Adrenal gland (tissue), 19 donors: ENCODE measurements at places on chromosomes 3 and 15. TPM values are rescaled to one million over a fixed set of nuclear protein-coding genes. Genes with fewer than 3 reads are reported as not detected.

Gene CCDC80
- 46.4 TPM for total RNA-seq

DNA sequence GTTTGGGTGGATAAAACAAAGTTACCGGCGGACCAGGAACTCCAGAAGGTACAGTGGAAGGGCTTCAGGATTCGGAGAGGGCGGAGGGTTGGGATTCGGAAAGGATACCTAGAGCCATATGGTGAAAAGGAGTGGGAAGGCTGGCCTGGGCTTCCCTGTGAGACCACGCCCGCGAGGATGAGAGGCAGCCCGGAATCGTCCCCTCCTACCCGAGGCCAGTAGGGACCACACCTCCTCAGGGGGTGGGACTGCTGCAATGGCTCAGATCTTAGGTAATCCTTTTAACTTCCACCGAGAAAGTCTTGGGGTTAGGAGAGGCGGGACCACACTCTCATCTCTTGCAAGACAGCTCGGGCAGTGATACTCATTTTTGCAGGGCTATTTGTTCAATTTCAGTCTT, 511.3 kb downstream of the OCA2 start:
- DNase-seq, result no peak
- no peaks in the 10 kb centered on the region for H3K36me3 ChIP-seq
- no peaks in the 10 kb centered on the region for H3K27me3 ChIP-seq
- H3K4me3 ChIP-seq, result no peak overlapping the region
- no peak overlapping the region for H3K27ac ChIP-seq

GRCh38 chr3:105232553-105232952, 134.2 kb upstream of the ALCAM start:
- DNase-seq, result no peak
- H3K27ac ChIP-seq, result no peak overlapping the region
- H3K4me1 ChIP-seq, result no peaks in the 10 kb centered on the region
- no peak overlapping the region for H3K4me3 ChIP-seq
- no peaks in the 10 kb centered on the region for H3K27me3 ChIP-seq

DNA sequence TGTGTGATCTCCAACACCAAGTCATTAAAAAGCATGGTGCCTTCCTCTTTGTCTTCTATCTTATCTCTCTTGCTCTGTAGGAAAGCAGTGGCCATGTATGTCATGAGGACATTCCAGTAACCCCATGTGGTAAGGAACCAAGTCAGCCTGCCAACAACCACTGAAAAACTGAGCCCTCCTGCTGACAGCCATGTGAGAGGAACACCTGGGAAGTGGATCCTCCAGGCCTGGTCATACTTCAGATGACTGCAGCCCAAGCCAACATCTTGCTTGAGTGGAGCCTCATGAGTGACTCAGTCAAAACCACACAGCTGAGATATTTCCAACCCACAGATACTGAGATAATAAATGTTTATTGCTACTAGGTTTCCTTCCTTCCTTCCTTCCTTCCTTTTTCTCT, 597.3 kb downstream of the ZIC1 start:
- no peaks in the 10 kb centered on the region for H3K36me3 ChIP-seq
- no peaks in the 10 kb centered on the region for H3K27me3 ChIP-seq
- no peak overlapping the region for H3K4me3 ChIP-seq
- H3K4me1 ChIP-seq, result no peaks in the 10 kb centered on the region
- DNase-seq, result no peak
- no peak overlapping the region for H3K27ac ChIP-seq

DNA sequence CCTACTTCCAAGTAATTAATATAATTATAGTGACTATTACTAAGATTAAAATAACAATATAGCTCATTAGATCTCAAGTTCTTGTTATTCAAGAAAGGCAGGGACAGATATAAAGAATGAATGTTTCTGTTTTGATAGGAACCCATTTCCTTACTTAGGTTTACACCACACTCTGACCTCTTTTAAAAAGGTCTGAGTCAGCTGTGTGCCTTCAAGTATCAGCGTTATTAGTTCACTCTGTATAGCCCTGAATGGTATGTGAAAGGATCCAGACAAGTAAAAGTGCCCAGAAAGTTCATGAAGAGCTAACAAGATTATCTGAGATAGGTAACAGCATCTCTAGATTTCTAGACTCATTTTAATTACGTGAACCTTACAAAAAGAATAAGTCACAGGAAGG, 28.9 kb downstream of the PDCD10 start:
- DNase-seq, result no peak
- no peaks in the 10 kb centered on the region for H3K27me3 ChIP-seq
- H3K36me3 ChIP-seq, result peaks cover 9% of the 10 kb centered on the region
- H3K4me1 ChIP-seq, result peaks cover 13% of the 10 kb centered on the region
- H3K27ac ChIP-seq, result no peak overlapping the region

DNA sequence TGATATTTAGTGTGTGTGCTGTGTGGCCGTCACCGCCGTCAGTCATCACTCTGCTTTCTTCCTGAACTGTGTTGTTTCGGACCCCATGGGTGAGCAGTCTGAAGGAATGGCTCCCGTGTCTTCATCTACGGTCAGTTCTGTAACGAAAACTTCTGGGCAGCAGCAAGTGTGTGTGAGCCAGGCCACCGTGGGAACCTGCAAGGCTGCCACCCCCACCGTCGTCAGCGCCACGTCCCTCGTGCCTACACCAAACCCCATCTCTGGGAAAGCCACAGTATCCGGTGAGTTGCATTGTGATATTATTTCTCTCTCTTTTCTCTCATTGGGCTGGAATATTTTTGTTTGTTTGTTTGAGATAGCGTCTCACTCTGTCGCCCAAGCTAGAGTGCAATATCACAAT, 34.7 kb downstream of the MAP6D1 start:
- H3K4me1 ChIP-seq, result no peaks in the 10 kb centered on the region
- H3K36me3 ChIP-seq, result no peaks in the 10 kb centered on the region
- no peak for DNase-seq
- H3K27me3 ChIP-seq, result no peaks in the 10 kb centered on the region

Gene GSK3B
- total RNA-seq, result 53.3 TPM
